Esophagus squamous epithelium (tissue), 5 donors: ENCODE measurements at places on chromosomes 12 and 14.

- DNase-seq = no peak
Measured at GRCh38 chr12:56288705-56289387, 11.3 kb downstream of the CS start.

DNA sequence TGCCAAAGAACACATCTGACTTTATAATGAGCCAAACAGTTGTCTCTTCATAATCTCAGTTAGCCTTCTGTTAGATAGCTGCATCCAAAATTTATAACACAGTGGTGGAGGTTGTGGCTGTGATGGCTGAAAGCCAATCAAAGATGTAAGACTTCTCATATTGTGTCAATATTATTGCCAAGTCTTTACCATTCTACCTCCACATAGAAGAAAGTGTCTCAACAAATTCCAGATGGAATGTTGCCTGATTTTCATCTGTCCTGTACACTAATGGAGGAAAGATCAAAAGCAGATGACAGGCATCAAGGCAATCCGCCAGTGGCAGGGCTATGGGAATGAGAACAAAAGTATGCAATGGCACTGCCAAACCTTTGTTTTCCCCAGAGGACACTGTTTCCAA, 813.1 kb upstream of the NOVA1 start:
- DNase-seq = no peak

GRCh38 chr14:33210311-33210710, 271.6 kb downstream of the NPAS3 start:
- DNase-seq = no peak

DNA sequence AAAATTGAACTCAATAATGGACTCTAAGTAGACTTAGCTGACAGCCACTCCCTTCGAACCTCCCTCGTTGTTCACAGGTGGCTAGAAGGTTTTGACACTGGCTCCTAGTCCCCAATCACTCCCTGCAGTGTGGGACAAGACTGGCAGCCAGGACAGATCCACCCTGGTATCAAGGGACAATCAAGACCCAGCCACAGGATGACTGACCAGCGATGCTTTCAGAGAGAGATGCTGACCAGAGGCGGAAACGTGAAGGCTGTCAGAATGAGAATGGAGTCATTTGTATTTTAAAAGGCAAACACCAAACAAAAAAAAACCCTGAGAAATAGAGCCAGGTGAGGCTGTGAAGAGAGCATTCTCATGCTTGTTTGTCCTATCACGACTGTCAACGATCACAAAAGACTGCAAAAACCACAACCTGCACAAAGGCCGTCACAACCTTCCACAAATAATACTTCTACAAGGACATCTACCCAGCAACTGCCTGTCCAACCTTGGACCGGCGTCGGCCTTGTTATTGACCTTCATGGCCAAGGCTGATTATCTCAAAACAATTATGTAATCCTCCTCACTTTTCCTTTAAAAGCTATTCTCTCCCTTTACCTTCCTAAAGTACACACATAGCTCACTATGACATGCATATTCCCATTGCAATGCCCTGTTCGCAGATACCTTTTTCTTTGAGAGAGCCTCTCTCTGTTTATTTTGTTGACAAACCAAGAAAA, 13.2 kb downstream of the EIF5 start:
- no peak for DNase-seq

DNA sequence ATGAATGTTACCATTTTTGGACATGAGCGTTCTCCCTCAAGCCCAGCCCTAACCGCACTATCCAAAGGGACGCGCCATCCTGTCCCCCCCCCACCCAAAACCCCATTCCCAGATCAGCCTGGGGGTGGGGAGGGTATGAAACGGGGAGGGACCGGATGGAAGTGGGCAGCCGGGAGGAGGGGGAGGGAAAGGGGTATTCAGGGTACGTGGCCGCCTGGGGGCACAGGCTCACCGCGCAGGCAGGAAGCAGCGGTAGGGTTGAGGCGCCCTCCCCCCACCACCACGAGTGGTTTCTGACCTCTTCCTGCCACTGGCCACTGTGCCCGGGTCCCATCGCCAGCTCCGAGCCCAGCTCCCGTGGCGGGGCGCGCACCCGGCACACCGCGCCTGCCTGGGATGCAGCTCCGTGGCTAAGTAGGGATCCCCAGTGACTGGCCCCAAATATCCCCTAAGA, 1.4 kb downstream of the ACTN1 start:
- no peak for DNase-seq

DNA sequence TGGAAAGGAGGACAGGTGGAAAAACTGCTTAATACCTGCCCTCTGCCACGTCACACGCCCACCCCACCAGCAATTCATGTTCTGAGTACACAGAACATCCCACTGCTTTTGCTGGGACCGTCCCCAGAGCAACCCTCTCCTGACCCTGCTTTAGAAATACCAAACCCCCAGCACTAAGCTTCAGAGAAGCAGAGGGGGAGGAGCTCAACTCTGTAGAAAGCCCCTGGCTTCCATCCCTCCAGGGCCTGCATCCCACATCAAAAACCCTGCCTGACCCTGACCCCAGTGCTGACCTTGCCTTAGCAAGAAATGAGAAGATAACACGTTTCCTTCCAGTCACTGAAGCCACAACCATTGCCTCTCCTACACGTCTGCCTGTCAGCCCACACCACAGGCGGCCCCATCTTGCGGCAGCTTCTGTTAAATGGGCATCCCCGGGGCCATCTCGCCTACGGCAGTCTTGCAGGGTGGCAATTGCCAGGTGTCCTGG, 19.7 kb downstream of the VDR start:
- DNase-seq = no peak

DNA sequence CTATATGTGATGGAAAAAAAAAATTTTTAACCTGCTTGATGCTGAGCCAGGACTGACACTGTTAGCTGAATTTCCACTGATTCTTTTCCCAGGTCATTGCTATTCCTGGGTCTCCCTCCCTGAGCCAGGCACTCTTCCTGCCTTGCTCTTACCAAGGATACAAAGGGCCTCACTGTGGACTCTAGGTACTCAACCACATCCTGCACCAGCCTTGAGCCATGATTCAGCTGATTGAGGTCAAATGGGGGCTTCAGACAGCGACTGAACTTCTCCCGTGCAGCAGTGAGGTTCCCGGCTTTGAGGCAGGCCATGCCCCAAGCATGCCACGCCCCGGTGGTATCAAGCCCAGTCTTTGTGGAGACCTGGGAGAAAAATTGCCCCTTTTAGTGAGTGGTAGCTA, 54.3 kb downstream of the ZFYVE26 start:
- no peak for DNase-seq

- DNase-seq = no peak
Measured at GRCh38 chr14:72790887-72791566, 102.9 kb downstream of the DPF3 start.

GRCh38 chr14:68590201-68590522, 202.7 kb downstream of the ZFP36L1 start:
- no peak for DNase-seq

DNA sequence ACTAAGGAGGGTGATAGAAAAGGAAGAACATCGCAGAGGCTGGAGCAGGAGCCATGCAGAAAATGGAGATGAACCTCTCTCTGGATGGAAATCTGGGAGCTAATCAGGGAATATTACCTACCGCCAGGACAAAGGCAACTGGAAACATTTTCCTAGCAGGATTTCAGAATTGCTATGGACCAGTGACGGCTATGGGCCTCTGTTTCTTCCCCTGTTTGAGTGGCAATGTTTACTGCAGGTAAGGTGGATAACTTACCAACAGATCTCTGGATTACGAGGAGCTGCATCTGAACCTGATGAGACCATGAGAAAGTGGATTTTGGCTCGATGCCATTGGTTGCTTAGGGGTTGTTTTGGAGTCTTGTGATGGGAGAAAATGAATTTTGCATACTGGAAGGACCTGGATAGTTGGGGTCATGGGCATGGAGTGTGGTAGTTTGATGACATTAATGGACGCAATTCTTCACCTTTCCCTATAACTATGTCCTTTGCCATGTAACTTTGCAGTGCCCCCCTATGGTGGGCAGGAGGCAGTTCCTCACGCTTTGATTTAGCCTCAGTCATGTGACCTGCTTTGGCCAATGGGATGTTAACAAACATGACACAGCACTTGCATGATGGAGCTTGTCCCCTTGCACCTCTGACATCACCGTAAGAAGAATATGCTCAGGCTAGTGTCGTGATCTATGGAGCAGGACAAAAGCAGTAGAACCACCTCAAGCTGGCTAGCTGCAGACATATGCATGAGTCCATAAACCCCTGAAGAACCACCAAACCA, 51.1 kb downstream of the CALM1 start:
- DNase-seq = no peak
